Activated CD8-positive, alpha-beta memory T cell treated with anti-CD3 and anti-CD28 coated beads, Interleukin-2, amount 10 ng/mL, durations not matched to agents 7 days and 5 days (primary cell): ENCODE measurements at places on chromosomes 5 and 9. TPM values are rescaled to one million over a fixed set of nuclear protein-coding genes. Genes with fewer than 3 reads are reported as not detected.

Gene ROR2
- 3.0 TPM for total RNA-seq

Gene SLC22A4
- total RNA-seq = 0.75 TPM

Gene IL5
- 0.35 TPM for total RNA-seq

Gene CMYA5
- 0.21 TPM for total RNA-seq

Gene CCNJL
- 0.23 TPM for total RNA-seq
